ENCODE measurements at places on chromosomes 13 and 19. TPM values are rescaled to one million over a fixed set of nuclear protein-coding genes. Genes with fewer than 3 reads are reported as not detected.

DNA sequence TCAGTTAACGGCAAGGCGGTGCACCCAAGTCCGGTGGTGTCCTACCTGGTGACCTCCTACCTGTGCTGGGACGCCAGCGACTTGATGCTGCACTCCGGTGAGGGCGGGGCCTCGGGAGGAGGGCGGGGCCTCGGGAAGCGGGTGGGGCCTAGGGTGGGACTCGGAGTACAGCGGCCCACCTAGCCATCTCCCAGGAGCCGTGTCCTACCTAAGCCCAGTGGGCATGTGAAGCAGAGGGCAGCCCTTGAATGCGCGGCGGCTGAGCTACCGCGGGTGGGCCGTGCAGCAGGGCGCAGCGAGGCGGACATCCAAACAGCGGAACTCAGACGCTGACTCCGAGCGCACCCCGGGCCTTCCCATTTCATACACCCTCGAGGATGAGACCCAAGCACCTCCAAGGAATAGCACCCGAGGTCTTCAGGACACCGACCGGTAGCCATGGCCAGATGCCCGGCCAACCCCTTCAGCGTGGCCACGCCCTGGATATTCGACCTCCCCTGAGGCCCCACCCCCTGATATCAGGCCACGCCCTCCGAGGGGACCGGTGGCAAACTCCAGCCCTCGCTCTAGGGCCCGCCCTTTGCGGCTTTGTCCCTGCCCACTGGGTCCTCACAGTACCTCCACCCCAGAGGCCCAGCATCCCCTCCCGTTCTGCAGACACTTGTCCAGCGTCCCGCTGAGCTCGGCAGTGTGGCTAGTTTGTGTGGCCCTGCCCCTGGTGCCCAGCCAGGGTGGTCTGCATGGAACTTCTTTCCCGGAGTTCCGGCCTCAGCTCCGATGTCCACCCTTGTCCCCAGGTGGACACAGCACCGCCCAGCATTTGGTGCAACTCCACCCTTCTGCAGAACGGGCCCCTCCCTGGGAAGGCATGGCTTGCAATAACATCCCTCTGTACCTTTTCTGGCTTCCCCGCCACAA is 5.4 kb downstream of the KLK1 start:
- peak; percentile 75 for DNase-seq

DNA sequence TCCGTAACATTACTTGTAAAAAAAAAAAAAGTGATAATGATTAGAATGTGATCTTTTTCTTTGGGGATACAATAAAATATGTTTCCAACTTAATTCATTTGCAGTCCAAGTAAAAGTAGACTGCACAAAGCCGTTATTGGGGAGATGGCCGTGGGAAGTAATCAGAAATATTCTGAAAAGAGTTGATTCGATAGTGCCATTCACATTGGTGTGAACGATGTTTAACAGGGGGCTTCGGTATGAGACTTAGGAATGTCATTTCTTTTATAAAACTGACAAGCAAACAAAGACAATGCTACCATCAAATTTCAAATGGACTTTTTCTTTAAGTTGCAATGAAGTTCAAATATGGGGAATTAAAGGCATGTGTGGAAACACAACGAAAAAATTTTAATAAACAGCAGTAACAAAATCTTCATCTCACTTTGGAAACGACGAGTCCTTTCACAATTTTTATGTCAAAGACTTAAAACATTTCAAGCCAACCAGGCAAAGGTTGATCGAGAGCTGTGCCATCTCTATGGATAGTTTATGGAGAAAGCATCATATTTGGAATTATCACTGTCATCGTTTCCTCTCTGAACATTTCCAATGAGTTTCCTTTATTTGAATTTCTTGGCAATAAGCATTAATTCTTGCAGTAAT is 1.7 kb upstream of the ZIC5 start:
- no peak for DNase-seq

DNA sequence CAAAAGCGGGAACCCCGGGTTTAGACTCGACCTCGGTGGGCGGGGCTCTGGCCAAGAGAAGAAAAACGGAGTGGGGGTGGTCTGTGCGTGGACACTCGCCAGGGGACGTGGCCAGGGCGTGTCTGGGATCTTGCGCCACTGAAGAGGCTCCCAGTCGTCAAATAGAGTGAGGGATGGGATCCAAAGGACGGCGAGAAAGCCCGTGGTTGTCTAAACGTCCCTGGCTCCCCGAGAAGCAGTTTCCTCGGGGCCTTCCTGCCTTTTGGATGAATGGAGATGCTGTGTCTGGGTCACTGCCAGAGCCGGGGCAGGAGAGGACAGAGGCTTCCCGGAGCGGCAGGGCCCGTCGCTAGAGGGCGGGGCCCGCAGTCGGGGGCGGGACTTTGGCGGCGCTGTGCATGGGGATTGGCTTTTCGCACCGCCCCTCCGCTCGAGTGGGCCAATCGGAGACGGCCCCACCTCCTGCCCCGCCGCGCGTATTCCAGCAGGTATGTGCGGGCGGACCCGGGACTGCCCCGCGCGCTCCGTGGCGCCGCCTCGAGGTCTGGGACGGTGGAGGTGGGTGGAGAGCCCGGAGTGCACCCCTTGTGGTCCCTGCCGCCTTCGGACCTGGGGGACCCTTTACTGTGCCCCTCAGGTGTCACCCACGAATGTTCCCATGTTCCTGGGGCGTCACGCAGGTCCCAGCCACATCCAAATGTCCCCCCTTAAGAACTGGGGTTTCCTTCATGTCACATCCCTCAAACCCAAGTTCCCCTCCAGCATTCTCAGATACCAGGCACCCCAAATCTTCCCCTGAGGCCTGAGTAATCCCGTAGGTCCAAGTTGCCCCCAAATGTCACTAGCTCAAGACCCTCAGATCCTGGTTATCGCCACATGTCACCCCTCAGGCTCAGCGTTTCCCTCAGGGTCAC is 38.3 kb downstream of the ZSWIM4 start:
- peak; percentile 85 for DNase-seq

DNA sequence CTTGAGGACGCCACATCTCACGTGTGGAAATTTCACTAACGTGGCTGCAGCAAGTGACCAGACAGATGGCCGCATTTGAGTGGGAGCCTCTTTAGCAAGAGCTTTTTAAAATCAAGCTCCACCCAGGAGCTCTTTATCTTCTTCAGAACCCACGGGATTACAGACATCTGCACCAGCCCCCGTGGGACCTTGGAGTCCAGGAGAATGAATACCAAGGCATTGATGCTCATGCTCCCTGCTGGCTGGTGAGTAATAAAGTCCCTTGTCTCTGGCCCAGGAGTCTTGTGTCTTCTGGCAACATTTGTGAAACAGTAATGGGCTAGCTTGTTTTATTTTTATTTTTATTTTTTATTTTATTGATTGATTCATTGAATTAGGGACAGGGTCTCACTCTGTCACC is 64.4 kb downstream of the TRPM4 start:
- no peak for DNase-seq

DNA sequence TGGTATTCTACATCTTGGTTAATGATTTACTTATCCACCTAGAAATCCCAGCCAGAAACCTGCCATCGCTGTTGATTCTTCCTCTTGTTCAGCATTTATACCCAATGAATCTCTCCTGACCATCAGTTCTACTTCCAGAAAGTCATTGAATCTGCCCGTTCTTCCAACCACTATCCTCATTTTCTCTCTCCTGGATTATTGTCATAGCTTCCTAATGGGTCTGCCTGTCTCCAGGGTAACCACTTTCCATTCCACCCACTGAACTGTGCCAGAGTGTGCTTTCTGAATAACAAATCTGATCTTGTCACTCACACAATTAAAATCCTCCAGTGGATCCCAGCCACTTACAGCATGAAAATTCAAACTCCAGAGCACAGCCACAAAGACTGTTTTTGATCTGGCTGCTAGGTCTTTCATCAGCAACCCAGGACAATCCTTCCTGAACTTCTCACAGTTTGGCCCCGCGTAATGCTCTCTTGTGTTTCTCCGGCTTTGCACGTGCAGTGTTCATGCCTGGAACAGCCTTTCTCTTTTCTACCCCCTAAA is 330.6 kb downstream of the SPRY2 start:
- DNase-seq: no peak

DNA sequence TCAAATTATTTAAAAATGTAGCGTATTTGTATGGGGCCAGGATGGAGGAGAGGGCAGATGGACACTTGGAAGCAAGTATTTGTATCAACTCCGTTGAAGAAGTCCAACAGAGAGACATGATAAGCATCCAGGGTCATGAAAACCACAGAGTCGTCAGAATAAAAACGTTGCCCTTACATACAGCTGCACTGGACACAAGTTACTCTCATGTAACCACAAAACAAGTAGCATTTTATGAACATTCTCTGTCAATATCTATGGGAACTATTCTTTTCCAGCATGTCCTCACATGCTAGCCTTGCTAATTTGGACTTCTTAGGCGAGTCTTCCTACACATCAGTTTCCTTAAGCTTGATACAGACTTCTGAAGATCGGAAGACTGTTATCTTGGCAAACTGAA is 35.0 kb downstream of the EFNB2 start:
- DNase-seq: no peak

GRCh38 chr19:32357720-32358119 is 12.3 kb downstream of the ZNF507 start:
- no peak for DNase-seq

- DNase-seq: no peak
These were observed 55.7 kb downstream of the CAB39L start for GRCh38 chr13:49388091-49388635.

DNA sequence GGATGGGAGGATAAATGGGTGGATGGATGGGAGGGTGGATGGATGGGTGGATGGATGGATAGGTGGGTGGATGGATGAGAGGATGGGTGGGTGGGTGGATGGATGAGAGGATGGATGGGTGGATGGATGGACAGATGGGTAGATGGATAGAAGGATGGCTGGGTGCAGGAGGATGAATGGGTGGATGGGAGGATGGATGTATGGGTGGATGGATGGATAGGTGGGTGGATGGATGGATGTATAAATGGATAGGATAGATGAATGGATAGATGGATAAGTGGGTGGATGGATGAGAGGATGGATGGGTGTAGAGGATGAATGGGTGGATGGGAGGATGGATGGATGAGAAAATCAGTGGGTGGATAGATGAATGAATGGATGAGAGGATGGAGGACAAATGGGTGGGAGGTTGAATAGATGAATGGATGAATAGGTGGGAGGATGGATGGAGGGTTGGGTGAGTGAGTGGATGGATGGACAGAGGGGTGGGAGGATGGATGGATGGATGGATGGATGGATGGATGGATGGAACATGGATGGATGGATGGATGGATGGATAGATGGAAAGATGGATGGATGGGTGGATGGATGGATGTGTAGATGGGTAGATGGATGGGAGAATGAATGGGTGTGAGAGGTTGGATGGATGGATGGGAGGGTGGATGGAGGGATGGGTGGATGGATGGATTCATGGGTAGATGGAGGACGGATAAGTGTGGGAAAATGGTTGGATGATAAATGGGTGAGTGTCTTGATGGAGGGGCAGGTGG is 35.9 kb upstream of the ONECUT3 start:
- no peak for DNase-seq

- DNase-seq: no peak
These were observed 21.0 kb downstream of the TPP2 start for GRCh38 chr13:102617697-102618350.

GRCh38 chr19:39237200-39238184 is 7.3 kb downstream of the IFNL3 start:
- DNase-seq: peak; percentile 91

- no peak for DNase-seq
These were observed 11.6 kb downstream of the TMPRSS9 start for GRCh38 chr19:2371656-2372055.

GRCh38 chr13:106153876-106154275 is 381.6 kb downstream of the EFNB2 start:
- DNase-seq: no peak

DNA sequence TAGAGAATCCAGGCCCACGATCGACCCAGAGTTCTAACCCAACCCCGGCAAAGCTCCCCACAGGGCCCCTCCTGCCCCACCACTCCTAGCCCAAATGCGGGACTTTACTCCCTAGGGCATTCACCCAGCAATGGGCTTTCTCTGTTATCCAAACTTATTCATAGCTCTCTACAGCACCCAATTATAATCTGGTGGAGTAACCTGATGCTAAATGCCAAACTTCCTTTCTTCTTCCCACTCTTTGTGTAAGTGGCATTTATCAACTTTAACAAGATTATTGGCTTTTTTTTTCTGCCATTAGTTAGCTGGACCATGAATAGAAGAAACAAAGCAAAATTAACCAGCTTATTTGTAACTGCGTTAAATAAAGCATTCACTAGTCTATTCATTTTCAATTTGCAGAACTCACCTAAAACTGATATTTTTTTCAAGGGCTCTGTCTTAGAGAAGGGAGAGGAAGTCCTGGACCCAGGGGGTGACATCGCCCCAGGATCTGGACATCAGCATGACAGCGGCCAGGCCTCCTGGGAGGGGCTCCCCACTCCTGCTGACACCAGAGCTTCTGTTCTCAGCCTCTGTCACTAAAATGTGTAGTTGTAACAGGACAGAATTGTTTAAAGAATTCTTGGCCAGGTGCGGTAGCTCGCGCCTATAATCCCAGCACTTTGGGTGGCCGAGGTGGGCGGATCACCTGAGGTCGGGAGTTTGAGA is 1.5 kb downstream of the FAM124A start:
- DNase-seq: no peak

BAX gene
- total RNA-seq: 107 TPM

URI1 gene
- total RNA-seq: 59.5 TPM

C19orf85 gene
- not detected for total RNA-seq

HSD17B14 gene
- total RNA-seq: 27.8 TPM

ZNF112 gene
- 4.2 TPM for total RNA-seq

ADGRE2 gene
- 0.23 TPM for total RNA-seq
